Activated CD4-positive, alpha-beta T cell treated with anti-CD3 and anti-CD28 coated beads, Interleukin-2, amount 50 U/mL, for 4 hours (primary cell): ENCODE measurements at places on chromosomes 1 and 21.

GRCh38 chr1:162381941-162382750 is 618 bp downstream of the C1orf226 start:
- no peak for DNase-seq

DNA sequence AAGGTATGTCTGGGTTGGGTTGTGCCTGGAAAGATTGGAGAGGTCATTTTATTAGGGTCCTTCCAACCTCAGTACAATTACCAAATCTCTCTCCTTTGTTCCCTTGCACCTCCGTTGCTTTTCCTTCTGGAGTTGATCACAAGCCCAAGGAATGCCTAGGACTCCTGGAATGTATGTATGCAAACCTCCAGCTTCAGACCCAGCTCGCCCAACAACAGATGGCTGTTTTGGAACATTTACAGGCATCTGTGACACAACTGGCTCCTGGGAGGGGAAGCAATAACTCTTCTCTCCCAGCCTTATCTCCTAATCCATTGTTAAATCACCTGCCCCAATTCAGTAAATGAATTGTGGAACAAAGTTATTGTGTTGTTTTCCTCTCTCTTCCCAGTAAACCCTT is 8.3 kb downstream of the TSACC start:
- no peak for DNase-seq

- no peak for DNase-seq
These were observed 56.8 kb upstream of the HNRNPU start for GRCh38 chr1:244920911-244921761.

- no peak for DNase-seq
These were observed 1.1 kb upstream of the ABCD3 start for GRCh38 chr1:94416901-94417727.
